ENCODE measurements at places on chromosomes 1 and 21.

DNA sequence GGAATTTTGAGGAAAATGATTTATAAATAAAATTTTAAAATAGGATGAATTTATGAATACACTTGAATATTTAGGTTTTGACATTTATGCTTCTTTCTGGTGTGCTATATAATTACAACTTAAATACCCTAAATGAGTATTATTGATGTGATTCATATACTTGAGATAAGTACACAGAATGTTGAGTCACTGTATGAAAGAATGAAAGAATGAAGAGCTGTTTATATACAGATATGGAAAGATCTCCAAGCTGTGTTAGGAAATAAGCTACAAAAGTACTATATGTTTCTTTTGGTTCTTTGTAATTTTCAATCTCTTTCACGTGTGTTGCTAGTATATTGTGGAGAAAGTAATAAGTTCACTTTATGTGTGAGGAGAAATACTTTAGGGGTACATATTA, 147.2 kb downstream of the RASAL2 start:
- no peak for DNase-seq

DNA sequence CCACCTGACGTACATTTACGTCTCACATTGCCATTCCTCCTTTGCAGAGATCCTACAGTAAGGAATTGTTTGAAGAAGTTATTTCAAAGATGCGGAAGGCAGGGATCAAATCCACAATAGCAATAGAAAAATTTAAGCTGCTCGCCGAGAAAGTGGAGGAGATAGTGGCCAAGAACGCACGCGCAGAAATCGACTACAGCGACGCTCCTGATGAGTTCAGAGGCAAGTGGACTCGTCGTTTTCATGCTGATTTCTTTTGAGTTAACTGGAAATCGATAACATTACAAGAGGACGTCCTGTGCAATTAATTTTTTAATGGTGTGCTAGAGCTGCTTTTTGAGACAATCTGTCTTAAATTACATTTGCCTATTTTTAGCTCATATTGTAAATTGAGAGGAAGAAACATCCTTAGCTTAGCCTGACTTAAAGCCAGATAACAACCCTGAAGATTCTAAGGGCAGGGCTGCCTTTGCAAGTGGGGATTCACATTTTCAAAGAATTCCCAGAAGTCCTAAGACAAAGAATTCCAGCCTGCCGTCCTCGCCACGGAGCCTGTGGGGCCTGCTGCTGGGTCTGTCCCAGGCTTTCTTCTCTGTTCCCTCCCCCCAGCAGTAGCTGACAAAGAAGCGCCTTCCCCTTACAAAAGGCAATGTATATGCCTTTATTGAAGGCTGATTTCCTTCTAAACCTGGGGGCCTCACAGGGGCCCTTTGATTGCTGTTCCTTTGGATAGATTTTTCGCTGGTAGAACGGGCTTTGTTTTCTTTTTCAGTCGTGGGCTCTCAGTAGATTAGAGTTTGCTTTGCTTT, 31.6 kb upstream of the KIF1B start:
- no peak for DNase-seq

GRCh38 chr1:234893359-234893724, 235.3 kb downstream of the TOMM20 start:
- no peak for DNase-seq

DNA sequence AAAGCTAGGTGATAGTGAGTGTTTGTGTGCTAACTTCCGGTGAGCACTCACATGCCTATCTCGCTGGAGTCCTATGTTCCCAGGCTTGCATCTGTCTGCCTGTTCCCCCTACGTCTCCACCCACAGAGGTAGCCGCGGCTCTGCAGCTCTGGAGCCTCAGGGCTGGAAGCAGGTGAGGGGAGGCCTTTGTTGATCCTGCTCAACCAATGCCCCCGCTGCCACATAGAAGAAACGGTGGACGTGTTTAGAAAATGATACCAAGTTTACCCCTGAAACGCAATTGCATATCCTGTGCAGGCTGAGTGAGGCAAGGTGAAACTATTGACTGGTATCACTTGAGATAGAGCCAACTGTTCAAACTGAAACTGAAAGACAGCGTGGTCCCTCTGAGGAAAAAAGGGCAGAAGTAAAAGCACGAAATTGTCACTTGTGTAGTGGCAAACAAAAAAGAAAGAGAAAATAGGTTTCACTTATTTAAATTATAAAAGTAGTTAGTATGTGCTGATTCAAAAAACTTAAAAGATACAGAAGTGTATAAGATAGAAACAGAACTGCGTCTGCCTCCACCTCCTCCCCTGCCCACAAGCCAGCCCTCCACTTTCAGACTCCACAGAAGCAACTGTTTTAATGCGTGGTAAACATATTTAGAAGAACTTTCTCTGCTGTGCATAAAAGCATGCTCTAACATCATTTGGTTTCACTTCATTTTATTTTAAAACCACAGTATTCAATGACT, 38.6 kb upstream of the ETS2 start:
- no peak for DNase-seq

DNA sequence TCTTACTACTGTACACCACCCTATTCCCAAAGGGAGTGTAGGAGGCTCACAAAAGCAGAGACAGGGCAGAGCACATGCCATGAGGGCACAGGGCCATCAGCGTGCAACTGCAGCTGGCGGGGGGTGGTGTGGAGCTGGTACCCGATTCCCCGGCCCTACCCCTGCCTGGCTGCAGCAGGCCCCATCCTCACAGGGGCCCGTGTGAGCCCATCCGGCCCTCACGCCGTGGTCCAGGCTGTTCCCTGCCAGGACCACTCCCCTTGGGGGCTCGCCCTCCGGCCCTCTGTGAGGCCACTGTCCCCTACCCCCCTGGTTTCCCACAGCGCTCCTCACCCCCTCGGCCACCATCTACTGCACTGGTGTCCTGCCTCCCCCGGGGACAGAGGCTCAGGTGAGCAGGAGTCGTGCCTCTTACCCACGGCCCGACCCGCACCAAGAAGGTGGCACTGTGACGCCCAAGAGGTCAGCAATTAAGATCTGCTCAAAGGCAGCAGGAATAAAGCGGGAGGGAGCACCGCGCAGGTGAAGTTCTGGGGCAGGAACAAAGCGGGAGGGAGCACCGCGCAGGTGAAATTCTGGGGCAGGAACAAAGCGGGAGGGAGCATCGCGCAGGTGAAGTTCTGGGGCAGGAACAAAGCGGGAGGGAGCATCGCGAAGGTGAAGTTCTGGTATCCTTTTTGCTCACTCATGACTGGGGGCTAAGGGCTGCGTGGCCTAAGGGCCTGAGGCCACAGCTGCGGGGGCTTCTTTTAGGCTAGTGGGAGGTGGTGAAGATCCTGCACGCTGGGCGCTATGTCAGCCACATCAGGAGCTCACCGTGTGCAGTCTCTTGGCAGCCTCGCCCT, 3.9 kb downstream of the POFUT2 start:
- DNase-seq, result no peak

DNA sequence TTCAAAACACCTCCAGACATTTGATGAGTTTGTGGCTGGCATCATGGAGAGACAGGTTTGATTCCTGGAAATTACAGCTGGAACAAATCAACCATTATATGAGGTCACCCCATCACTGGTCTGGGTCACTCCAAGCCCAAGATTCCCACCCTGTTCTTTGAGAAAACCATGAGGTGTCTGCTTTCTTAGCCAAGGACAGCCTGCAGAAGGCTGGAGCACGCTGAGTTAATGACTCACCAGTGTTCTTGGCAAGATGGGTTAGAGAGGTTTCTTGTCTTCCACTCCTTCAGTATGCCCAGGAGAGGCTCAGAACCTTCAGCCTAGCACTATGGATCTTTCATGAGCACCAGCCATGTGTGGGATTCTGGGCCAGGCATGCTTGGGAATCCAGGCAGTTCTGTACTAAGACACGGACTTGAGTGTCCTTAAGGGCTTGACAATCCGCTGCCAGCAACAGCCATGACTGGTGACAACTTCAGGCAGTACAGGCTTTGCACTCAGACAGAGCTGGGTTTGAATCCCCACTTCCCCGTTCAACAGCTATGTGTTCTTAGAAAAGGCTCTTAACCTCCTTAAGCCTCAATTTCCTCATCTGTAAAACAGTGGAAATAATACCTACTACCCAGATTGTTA, 43.9 kb downstream of the GRHL3 start:
- DNase-seq, result no peak

DNA sequence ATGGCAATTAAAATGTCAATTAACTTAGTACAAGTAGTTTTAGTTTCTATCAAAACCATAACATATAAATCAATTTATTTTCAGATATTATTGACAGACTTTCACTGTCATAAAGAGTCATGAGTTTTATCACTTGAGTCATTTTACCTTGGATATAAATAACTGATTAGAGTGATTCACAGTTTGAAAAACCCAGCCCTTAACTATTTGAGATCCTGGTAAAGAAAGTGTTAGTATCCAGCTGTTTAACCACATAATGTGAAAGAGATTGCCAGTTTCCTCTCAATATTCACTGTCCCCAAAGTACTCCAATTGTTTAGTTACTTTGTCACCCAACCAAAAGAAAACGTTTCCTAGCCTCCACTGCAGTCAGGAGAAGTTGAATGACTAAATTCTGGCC, 91.3 kb downstream of the UCHL5 start:
- no peak for DNase-seq

DNA sequence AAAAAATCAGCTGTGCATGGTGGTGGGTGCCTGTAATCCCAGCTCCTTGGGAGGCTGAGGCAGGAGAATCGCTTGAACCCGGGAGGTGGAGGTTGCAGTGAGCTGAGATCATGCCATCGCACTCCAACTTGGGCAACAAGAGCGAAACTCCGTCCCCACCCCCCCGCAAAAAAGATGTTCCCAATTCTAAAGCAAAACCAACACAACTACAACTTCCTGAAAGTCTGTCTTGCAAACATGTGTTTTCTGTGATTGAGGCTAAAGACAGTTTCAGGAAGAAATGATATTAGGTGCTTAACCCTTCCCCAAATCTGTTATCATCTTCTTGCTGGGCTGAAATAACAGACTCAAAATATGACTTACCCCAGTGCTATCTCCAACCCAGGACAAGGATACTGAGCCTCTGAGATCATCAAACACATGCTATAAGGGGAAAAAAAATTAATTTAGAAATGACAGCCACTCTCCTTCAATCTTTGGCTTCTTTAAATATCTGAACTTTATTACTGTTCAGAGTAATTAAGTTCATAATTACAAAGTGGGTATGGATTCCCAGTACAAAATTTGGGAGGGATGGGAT, 28.5 kb downstream of the SORT1 start:
- peak; percentile 39 for DNase-seq

DNA sequence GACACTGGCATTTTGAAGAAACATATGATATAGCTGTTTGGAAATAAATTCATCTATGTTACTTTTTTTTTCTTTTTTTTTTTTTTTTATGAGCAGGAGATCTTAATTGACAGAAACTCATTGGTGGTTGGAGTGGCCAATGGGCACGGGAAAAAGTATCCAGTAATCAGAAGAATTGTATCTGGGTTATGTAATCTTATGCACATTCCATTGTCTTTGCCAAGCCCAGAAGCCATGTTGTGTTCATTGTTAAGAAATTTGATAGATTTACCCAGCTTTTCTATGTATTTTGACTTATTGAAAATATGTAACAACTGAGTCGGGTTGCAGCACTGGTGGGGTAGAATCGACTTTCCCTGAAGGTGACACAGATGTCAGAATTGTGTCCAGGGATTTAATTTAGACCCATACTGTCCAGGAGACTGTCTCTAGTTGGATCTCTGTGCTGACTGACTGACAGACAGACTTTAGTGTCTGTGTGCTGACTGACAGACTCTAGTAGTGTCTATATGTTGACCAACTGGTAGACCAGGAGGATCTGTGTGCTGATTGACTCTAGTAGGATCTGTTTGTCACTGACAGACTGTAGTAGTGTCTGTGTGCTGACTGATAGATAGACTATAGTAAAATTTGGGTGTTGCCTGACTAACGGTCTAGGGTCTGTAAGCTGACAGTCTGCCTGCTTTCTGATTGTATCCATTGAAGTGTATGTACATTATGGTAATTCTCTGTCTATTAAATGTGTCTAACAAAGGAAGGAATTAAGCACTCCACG, 12.3 kb upstream of the C4BPB start:
- no peak for DNase-seq

GRCh38 chr1:36561361-36561724, 78.6 kb upstream of the CSF3R start:
- DNase-seq, result no peak

- no peak for DNase-seq
Measured at GRCh38 chr1:170729225-170730002, 65.5 kb downstream of the PRRX1 start.

DNA sequence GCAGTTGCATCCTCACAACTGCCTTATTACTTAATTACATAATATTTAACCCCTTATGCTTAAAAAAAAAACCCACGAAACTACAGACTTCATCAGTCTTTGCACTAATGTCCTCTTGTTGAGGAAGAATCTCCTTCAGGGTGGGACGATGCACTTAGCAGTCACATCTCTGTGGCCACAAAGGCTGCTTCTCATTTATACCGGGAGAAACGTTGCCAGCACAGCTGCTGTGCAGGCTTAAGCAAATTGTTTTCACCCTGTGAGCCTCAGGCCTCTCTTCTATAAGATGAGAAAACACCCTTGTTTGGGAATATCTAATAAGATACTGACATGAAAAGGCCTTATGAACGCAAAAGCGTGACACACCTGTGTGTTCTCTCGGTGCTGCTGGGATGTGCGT, 2.9 kb upstream of the OBSCN start:
- no peak for DNase-seq

- peak; percentile 98 for DNase-seq
Measured at GRCh38 chr1:150552128-150552910, 3.1 kb downstream of the ADAMTSL4 start.

DNA sequence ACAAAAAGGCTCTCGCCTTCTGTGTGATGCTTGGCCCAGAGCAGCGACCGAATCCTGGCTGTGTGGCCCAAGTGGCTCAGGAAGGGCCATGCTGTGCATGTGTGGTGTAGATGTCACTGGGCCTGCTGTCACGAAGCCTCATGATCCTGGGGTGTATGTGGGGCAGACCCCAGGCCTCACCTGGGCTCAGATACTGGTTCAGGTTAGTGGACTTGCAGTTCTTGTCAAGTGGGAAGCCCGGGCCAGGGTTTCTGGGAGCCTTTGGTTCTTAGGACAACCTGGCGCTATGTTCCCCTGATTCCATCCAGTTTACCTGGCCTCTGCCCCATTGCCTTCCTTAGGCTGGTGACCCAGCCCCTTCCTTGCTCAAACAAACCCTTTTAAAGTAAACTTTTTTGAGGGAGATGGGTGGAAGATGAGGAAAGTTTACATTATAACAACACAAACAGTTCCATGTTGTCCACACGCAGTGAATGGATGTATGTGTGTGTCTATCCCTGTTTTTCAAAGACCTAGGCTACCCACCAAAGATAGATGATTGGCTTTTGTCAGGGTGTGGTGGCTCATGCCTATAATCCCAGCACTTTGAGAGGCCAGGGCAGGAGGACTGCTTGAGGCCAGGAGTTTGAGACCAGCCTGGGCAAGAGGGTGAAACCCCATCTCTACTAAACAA, 84.3 kb downstream of the UCK2 start:
- DNase-seq, result no peak

GRCh38 chr1:29033829-29034466, 89.8 kb downstream of the TMEM200B start:
- DNase-seq, result peak; percentile 55

DNA sequence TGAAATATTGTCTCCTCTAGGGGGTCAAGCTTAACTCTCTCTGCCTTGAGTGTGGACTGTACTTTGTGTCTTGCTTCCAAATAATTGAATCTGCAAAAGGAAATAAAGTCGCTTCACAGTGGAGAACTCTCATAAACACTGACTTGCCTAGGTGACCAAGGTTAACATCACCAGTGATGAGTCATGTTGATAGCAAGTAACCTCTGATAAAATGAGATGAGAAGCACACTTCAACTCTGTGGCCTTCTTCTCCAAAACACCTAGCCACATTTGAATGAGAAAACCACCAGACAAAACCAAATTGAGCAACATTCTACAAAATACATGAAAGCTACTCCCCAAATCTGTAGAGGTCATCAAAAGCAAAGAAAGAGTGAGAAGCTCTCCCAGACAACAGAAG, 37.6 kb downstream of the PDE4B start:
- no peak for DNase-seq

Measured in Kasumi-1 (cell line).